ENCODE measurements at places on chromosomes 12 and 14. TPM values are rescaled to one million over a fixed set of nuclear protein-coding genes. Genes with fewer than 3 reads are reported as not detected.

- H3K4me1 ChIP-seq = no peaks in the 10 kb centered on the region
- no peak for DNase-seq
- H3K27me3 ChIP-seq = no peaks in the 10 kb centered on the region
- no peak overlapping the region for H3K4me3 ChIP-seq
These were observed 44.2 kb downstream of the CLMN start for GRCh38 chr14:95275494-95275893.

The MCRS1 gene
- 91.5 TPM for total RNA-seq

- H3K4me3 ChIP-seq = no peak overlapping the region
- no peak for DNase-seq
- no peaks in the 10 kb centered on the region for H3K27me3 ChIP-seq
- H3K27ac ChIP-seq = no peak overlapping the region
- H3K36me3 ChIP-seq = no peaks in the 10 kb centered on the region
- peaks cover 11% of the 10 kb centered on the region for H3K4me1 ChIP-seq
These were observed 89.7 kb downstream of the GLT1D1 start for GRCh38 chr12:128942960-128943477.

DNA sequence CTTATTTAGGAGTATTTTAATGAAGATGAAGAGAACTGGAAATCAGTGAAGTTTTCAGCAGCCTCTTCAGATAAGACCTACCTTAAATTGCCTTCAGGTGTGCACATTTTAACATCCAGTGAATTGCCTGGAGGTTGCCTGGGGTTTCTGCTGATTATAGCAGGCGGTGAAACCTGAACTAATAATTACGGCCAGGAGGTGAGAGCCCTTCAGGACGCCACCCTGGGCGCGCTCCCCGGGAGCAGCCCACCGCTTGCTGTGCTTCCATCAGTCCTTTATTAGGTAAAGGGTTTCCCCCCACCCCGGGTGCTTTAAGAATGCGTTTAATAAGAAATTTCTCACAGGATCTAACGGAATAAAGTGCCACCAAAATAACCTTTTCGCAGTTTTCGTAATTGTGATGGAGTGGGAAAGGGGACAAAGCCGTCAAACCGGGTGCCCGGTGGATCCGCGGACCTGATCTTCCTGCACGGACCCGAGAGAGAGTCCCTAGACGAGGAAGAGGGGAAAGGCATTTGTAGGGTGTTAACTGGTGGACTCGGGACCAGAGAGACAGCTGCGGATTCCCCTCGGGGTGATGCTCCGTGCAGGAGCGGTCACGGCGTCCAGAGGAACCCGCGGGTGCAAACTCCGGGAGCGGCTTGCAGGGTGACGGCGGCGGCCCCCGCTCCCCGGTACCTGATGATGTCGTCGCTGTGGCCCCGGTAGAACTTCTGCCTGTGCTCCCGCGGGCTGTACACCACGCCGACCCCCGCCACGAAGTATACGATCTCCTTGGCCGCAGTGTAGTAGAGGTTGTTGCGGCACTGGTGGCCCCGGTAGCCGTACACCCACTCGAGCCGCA is 902 bp downstream of the EML5 start:
- peak; percentile 37 for DNase-seq
- no peaks in the 10 kb centered on the region for H3K36me3 ChIP-seq
- H3K27me3 ChIP-seq = peaks cover 75% of the 10 kb centered on the region
- H3K27ac ChIP-seq = no peak overlapping the region
- no peaks in the 10 kb centered on the region for H3K4me1 ChIP-seq

DNA sequence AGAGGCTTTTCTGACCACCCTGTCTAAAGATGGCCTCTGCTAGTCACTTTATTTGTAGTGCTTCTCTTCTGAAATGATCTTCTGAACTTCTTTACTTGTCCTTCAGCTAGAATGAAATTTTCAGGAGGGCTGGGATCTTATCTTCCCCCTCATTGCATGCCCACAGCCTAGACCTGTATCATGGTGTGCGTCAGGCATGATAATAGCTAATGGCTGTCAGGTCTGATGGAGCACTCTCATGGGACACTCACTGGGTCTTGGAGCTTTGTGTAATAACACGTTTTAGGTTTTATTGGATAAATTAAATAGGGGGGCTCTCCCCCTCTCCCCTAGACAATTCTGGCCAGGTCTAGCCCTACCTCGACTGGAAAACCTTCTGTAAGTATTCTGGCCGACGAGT is 97.1 kb upstream of the NRXN3 start:
- no peaks in the 10 kb centered on the region for H3K36me3 ChIP-seq
- no peak for DNase-seq
- H3K4me1 ChIP-seq = peaks cover 12% of the 10 kb centered on the region
- no peak overlapping the region for H3K27ac ChIP-seq
- no peaks in the 10 kb centered on the region for H3K27me3 ChIP-seq

DNA sequence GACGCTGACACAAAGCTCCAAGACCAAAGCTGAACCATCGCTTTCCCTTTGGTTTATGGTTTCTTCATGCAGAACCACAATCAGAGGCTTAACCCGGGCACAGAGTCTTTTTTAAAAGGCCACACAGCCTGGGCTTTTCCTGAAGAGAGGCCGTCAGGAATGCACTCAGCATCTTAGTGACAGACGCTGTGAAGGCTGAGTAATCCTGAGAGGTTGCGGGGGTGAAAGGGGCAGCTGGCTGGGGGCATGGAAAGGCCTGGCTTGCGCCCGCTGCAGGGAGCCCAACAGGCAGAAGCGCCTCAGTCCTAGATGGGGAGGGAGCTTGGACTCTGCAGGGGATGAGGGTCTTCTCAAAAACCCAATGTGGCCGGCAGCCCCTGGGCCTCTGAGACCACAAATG is 13.6 kb downstream of the CTDSP2 start:
- H3K36me3 ChIP-seq = no peaks in the 10 kb centered on the region
- peaks cover 63% of the 10 kb centered on the region for H3K4me1 ChIP-seq
- H3K27ac ChIP-seq = peak overlapping the region; percentile 69
- H3K4me3 ChIP-seq = no peak overlapping the region
- peak; percentile 88 for DNase-seq
- no peaks in the 10 kb centered on the region for H3K27me3 ChIP-seq

The PLCZ1 gene
- total RNA-seq = not detected

Data from neural progenitor cell (in vitro differentiated cells).